Activated T-cell treated with anti-CD3 and anti-CD28 coated beads for 1 hour (primary cell): ENCODE measurements at places on chromosomes 3 and 15.

DNA sequence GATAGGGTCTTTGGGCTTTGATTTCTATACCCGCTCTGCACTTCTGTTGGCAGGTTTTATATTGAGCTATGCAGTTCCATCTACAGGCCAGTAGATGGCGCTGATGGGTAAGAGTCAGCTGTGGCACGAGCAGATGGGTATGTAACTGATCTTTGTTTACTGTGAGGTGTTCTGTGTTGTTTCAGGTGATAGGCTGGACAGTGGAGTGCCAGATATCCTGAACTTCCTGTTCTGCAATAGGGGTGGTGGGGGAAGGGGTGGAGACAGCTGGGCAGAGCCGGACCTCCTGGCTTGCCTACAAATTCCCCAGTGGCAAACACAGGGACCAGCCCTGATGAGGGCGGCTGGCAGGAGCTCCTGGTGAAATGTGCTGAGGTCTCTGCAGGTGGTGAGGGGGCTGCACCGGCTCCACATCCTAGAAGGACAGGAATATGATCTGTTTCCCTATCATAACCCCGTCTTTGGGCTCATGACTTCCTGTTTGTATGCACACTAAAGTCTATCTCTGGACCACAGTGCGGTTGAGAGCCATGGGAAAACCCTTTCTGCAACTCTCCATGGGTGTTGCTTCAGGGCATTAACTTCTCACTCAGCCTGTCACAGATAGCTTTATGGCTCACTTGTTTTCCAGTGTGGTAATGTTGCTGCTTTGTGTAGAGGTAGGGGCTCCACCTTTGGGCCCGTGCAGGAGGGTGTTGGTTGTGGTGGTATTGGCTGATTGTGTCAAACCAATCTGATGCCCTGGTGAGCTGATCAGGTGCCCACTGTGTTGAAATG lies 13.4 kb upstream of the FAM98B start:
- peak; percentile 36 for DNase-seq

DNA sequence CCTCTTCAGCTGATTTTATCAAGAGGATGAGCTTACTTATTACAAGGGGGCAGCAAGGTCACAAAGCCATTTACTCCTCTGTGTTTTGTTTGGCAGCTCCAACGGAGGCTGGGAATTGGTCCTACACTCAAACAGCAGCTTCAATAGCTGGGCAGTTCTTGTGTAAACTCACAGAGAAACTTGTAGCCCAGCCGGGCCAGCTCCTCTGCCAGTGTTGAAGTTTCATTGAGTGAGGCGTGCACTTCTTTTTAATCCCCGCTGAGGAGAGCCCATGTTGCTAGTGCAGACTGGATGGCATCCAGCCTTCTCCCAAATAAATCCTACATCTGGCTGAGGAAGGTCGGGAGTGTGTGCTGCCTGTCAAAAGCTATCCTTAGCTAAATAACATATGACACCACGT lies 59.5 kb downstream of the BFSP2 start:
- DNase-seq, result no peak

GRCh38 chr15:25391971-25392721 lies 46.7 kb downstream of the UBE3A start:
- no peak for DNase-seq

- no peak for DNase-seq
Measured at GRCh38 chr3:174538151-174538550, 321.0 kb upstream of the NAALADL2 start.

DNA sequence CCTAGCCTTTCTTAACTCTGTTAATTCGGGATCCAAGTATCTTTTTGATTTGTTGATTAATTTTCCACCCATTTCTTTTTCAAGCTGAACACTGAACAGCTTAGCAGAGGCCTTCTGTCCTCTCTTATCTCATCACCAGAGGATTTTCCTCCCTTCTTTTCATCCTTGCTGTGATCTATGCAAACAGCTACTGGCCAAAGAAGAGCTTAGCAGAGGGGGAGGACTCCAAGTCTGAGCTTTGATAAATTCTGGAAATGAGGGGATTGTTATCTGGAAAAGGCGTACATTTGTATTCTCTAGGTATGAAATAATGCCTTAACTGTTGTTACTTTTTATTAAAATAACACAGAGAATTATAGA lies 13.4 kb downstream of the DZIP3 start:
- DNase-seq, result no peak

DNA sequence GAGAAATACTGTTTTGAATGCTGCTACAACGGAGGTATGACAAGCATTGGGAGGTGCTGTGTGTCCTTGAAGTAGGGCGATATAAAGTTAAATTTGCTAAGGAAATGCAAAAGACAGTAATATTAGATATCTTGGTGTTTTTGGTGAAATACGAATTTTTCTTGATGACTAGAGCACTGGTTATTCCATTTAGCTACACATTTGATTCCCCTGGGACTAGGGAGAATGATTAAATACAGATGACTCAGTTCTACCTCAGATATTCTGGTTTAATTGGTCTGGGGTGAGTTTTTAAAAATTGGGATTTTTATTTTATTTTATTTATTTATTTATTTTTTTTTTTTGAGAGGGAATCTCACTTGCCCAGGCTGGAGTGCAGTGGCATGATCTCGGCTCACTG lies 18.7 kb upstream of the GADL1 start:
- DNase-seq, result no peak

- peak; percentile 3 for DNase-seq
Measured at GRCh38 chr3:190514413-190515153, 698 bp downstream of the IL1RAP start.

GRCh38 chr3:103991461-103992115 lies 1375.1 kb upstream of the ALCAM start:
- no peak for DNase-seq

- DNase-seq, result no peak
Measured at GRCh38 chr3:106059953-106060517, 191.2 kb upstream of the CBLB start.

GRCh38 chr3:127483902-127484591 lies 106.5 kb downstream of the TPRA1 start:
- DNase-seq, result no peak

DNA sequence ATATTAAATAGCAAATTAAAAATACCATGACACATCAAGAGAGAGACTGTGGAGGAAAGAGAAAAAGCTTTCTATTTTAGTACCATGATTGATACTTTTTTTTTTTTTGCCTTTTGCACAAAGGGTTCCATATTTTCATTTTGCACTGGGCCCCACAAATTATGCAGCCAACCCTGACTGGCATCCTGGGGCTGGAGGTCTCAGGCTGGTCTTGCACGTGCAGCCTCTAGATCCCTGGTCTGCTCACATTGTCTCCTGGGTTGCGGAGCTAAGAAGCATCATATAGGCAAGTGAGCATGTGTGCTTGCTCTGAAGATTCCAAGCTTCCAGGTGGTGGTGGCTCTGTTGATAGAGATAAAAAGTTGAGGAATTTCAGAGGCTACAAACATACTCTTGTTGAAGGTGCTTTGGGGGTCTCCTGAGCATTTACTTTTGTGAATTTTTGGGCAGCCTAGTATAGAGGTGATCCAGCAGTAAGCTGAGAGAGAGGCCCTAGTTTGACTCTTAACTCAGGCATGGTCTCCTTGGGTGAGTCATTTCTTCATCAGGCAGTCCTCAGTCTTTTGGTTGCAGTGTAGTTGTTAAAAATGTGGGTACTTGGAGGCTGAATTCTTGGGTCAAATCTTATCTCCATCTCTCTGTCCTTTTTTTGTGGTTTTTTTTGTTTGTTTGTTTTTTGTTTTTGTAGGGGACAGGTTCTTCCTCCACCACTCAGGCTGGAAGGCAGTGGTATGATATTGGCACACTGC lies 31.3 kb downstream of the SMAD3 start:
- no peak for DNase-seq

DNA sequence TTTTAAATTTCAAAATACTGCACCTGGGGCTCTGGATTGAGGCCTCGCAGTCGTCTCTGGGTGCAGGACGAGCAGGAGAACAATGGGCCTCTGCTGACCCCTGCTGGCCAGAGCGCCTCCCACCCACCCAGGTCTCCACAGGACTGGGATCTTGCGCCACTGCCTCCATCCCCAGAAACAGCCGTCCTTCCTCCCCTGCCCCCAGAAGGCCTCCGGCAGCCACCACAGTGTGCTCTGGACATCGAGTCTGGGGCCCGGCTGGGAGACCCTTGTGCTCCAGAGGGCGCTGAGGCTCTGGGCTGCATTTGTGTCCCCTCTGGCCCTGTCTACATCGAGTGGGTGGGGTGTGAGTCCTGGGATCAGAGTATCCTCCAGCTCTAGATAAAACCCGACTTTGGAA lies 6.7 kb upstream of the ACSBG1 start:
- DNase-seq, result peak; percentile 84

- no peak for DNase-seq
Measured at GRCh38 chr3:143810166-143810952, 37.9 kb downstream of the SLC9A9 start.

GRCh38 chr3:11835028-11835639 lies 11.6 kb downstream of the TAMM41 start:
- DNase-seq, result no peak

DNA sequence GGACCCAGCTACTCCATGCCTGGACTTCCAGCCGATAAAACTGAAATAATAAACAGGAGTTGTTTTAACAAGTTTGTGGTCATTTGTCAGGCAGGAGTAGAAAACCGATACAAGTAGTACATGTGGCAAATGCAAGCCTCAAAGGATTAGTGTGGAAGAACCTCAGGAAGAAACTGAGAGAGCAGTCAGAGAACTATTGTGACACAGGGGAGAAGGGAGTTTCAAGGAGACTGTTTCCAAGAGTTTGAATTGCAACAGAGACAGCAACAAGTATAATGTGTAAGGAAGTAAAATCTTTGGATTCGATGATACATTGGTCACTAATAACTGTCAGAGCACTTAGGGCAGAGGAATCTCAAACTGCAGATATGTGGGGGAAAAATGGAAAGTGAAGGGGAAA lies 450.6 kb upstream of the ARHGEF26 start:
- DNase-seq, result no peak

DNA sequence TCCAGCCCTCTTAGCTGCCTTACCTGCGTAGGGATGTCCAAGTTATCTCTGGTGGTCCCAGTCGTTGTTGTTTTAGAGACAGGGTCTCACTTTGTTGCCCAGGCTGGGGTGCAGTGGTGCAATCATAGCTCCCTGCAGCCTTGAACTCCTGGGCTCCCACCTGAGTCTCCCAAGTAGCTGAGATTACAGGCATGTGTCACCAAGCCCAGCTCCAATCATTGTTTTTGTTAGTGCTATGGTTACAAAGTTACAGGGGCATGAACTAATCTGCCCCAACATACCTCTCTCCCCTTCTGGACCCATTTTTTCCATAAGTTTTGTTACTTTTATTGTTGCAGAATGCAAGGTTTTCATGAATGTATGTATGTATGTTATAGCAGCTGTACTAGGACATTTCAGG lies 54.7 kb downstream of the CTDSPL2 start:
- DNase-seq, result no peak

GRCh38 chr3:20666091-20666490 lies 480.1 kb upstream of the SGO1 start:
- DNase-seq, result no peak

- DNase-seq, result no peak
Measured at GRCh38 chr3:62954580-62954979, 79.4 kb upstream of the CADPS start.

DNA sequence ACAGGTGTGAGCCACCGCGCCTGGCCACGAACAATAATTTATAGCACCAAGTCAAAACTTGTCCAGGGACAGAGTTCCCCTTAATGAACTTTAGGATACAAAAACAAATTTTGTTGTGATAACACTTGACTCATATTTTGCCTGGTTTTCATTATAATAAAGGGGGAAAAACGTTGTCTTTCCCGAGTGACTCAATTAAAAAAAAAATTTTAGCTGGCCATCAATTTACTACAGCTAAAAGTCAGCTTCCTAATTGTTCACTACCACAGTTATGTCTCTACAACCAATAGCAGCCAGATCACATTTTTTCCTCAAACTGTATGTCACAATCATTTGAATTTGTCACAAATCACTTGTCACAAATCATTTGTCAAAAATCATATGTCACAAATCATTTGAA lies 116.0 kb downstream of the P3H2 start:
- no peak for DNase-seq

GRCh38 chr3:135449046-135449445 lies 516.5 kb upstream of the PPP2R3A start:
- no peak for DNase-seq

DNA sequence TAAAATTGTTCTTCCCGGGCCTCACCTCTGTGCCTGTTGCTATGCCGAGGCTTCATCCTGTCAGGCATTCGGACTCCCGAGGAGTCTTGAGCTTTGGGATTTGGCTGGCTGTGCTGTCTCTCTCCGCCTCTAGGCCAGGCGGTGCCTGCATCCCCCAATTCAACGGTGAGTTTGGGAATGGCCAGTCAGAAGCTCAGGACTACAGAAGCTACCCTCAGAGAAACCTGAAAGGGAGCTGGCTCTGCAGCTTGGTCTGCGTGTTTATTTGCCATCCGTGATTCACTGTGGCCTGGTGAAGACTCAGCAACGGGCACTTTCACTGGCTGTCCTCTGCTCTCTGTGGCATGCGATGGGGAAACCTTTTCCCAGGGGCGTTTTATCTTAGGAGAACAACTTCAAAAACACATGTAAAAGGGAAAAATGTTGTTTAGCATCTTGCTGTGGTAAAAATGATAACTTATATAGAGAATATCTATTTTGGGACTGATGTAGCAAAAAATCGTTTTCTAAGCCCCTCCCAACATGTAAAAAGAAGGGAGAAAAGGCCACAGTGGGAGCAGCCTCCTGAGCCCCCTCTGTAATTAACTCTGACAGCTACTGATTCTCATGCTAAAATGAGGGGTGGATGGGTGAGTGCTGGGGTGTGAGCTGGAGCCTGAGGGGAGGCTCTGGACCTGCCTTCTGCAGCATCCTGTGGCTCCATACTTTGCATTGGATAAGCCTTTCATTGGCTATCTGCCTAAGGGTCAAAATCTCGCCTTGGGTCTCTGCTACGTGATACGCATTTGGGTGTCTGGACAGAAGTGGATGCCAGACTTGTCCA lies 103.4 kb upstream of the KLHL25 start:
- no peak for DNase-seq

GRCh38 chr3:139534455-139534812 lies 5.1 kb downstream of the RBP1 start:
- DNase-seq, result no peak

DNA sequence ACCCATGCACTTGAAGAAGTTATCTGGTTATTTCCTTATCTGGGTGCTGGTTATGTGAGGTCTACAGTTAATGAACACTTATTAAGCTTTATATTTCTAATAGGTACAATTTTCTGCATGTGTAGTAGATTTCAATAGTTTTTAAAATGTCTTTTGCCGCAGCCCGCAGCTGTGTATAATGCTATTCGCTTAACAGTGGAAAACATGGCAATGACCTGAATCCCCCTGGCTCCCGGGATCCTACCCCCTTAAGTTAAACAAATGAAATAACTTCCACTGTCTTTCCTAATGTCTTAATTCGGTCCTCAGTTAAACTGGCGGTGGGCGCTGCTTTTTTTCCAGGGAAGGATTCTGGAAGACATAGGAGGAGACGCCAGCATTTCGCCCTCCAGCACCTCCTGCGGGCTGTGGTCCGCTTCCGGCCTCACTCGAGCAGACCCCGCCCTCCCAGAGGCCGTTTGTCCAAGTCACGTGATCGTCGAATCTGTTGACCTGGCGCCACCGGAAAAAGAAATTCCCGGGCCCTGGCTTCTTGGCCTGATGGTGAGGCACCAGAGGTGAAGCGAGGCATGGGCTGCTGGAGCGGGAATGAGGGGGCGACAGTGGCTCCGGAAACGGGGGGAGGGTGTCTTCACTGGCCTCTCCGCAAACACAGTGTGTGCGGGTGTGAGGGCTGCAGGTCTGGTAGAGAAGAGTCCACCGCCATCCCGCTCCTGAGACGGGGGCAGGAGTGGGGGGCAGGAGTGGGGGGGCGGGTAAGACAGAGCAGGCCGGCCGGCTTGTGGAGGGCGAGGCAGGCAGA lies 45.6 kb upstream of the CSPG4 start:
- DNase-seq, result peak; percentile 42
